CD8-positive, alpha-beta T cell (primary cell): ENCODE measurements at places on chromosomes 5 and 9.

DNA sequence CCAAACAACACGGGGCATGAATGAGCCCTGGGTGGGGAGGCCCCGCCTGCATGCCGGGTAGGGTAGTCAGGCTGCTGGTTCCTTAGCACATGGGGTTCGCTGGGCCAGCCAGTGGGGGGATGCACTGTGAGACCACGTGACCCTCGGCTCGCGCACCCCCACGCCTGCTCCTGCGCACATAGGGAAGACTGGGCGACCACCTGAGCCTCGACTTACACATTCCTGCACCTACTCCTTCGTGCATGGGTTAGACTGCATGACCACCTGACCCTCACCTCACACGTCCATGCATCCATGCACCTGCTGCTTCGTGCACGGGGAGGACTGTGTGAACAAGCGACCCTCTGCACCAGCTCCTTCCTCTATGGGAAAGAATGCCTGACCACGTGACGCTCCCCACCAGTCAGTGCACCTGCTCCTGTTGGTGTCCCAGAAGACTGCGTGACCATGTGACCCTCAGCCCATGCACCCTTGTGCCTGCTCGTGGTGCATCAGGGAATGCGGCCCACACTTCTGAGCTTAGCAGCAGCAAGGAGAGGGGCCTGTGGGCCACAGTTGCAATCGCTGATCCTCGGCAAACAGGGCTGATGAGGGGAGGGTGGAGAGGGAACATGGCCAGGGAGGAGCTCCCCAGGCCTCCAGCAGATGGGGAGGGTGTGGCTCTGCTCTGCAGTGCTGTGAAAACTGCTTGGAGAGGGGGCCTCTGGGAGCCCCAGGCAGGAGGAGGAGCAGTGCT lies 18.1 kb downstream of the LPCAT1 start:
- no peak for DNase-seq

GRCh38 chr5:123882319-123882964 lies 370.5 kb downstream of the CSNK1G3 start:
- no peak for DNase-seq

DNA sequence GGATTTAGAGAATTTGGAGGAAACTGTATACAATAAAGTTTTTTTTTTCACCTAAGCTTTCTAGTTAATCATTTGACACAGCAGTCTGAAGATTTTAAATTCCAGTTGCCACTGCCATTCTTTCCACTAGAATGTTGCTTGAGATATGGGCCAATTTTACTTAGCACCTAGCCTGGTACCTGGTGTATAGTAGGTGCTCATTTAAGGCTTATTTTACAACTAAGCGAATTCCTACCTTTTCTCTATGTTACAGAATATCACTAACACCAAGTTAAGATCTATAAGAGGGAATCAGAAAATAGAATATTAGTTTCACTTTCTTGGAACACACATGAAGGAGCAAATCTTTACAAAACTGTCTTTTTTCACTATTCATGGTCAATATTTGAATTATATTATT lies 3.2 kb upstream of the DDX4 start:
- no peak for DNase-seq

DNA sequence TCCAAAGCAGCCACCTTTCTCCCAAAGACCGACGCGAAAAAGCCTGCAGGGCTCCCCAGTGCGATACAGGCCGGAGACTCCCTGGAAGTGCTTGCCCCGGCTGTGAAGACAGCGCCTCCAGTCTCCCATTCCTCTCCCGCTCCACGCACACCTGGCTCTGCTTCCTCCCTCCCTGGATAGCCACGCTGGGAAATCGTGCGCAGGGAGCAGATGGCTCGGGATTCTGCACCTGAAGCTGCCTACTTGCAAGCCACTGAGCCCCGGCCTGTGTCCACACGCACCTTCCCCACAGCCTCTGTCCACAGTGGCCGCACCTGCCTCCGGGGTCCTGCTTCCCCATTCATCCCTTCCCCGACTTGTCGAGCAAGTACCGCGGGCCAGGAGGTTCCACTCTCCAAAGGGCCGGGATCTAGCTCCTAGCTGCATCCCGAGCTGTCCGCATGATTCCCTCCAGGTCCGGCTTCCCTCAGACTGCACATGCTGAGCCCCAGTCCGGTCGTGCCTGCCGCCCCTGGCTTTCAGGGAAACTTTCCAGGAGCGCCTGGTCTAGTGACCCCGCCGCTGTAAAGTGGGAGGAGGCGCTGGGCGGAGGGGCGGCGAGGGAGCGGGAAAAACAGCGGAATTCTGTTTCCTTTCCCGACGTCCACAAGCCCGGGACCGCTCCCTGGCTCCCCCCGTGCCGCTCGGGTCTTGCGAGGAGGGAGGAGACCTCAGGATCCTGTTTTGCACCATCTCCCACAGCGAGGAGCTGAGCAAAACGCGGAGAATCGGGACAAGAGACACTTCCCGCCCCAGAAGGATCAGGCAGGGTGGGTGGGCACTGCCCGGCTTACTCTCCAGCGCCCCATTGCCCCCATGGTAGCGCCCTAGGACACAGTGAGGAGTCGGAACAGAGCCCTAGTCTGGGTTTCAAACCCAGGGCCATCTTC lies 2.0 kb downstream of the SEMA6A start:
- no peak for DNase-seq

GRCh38 chr5:40676613-40677343 lies 2.9 kb upstream of the PTGER4 start:
- DNase-seq = no peak
